ENCODE measurements at places on chromosomes 6 and 20.

DNA sequence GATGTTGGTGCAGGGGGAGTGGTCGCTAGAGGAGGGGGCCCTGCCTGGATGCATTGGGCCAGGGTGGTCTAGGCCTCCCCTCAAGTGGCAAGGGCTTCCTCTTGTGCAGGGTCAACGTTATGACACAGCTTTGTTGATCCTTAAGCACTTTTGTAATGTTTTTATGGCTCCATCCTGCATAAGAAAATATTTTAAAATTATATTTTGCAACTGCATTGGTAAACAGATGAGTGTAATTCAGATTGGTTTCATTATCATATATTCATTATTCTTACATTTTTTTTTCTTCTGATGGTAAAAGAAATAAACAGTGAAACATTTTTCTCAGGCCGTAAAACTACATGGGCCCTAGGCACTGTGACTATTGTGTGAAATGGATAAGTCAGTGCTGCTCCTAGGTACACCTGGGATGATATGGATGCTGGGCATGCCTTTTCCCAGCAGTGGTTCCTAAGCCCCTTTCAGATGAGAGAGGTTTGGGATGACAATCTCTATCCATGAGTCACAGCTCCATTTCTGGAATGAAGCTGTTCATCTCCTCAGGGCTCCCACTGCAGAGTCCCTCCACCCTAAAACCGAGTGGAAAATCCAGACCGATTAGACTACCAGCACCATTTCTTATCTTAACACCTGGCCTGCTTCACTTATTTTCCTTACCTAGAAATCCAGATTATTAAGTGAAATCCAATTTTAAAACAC, 5.8 kb upstream of the SIM1 start:
- DNase-seq, result no peak

GRCh38 chr6:88856566-88856965, 106.9 kb downstream of the RNGTT start:
- DNase-seq, result no peak

GRCh38 chr6:13463941-13464340, 23.5 kb downstream of the GFOD1 start:
- DNase-seq, result no peak

GRCh38 chr20:44384423-44385027, 29.0 kb downstream of the HNF4A start:
- DNase-seq, result peak; percentile 73

DNA sequence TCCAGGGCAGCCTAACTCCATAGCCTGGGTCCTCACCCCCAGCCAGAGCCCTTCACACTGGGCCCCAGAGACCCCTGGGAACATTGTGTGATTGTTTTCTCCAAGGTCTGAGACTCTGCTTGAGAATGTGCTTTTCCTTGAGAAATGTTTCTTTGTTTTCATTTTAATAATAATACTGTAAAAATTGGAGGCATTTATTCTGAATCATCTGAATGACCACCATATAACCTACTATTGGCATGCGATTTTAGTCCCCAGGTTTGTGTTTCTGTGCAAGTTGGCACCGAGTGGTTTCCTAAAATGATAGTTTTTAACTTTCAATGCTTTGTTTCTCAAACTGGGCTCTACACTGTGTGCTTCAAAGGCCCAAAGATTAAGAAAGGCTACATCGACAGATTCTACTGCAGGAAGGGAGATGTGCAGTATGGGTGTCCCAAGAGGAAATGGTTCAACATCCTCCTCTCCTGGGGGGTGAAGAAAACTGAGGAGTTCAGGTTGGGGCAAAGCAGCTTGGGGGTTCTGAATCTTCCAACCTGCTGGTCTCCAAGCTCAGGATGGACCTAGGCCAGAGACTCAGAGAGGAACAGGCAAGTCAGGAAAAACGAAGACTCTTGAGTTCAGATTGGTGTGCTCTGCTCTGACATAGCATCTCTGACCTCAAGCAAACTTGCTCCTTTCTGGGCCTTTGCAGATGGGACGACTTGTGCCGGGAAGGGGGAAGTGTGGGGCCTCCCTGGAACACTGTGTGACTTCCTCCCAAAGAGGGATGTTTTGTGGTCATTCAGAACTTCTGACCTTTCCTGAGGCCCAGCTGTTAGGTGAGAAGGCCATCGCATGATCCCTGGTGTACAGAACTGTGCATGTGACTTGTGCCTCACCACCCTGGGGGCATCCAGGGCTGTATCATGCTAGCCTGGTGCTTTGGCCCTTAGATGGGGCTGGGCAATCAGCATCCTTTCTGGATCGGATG, 31.0 kb downstream of the DAAM2 start:
- no peak for DNase-seq

GRCh38 chr6:109304284-109305015, 77.8 kb downstream of the CD164 start:
- no peak for DNase-seq

- no peak for DNase-seq
Measured at GRCh38 chr20:47768016-47768824, 17.1 kb downstream of the SULF2 start.

DNA sequence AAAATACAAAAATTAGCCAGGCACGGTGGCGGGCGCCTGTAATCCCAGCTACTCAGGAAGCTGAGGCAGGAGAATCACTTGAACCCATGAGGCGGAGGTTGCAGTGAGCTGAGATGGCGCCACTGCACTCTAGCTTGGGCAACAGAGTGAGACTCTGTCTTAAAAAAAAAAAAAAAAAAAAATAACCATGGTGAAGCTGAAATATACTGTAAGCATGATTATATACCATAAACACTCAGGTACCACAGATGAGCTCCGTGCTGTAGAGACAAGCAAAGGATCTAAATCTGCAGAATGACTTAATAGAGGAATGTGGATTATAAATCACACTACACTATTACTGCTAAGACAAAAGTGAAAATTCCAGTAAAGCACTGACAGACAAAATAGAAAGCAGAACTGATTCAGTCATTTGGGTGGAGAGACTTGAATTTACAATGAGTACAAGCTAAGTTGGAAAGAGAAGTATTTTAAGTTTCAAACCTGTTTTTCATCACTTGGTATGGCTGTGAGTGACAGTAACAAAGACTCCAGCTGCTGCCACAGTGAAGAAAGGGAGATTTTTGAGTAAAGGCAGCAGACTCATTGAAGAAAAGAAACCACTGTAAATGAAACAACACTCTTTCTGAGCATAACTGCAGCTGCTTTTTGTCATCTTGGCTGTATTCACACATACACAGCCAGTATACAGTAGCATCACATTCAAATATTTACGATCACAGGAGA, 322.1 kb downstream of the RNGTT start:
- no peak for DNase-seq

- peak; percentile 64 for DNase-seq
Measured at GRCh38 chr20:3843490-3843889, 3.1 kb upstream of the MAVS start.

- DNase-seq, result no peak
Measured at GRCh38 chr20:18688676-18689075, 100.8 kb downstream of the DTD1 start.

- DNase-seq, result no peak
Measured at GRCh38 chr6:23245572-23245971, 676.2 kb downstream of the HDGFL1 start.

GRCh38 chr6:160247457-160247883, 11.2 kb downstream of the SLC22A2 start:
- DNase-seq, result no peak

- DNase-seq, result no peak
Measured at GRCh38 chr6:34586327-34587040, 30.4 kb upstream of the SPDEF start.

GRCh38 chr20:20732641-20733040, 20.2 kb upstream of the RALGAPA2 start:
- no peak for DNase-seq

DNA sequence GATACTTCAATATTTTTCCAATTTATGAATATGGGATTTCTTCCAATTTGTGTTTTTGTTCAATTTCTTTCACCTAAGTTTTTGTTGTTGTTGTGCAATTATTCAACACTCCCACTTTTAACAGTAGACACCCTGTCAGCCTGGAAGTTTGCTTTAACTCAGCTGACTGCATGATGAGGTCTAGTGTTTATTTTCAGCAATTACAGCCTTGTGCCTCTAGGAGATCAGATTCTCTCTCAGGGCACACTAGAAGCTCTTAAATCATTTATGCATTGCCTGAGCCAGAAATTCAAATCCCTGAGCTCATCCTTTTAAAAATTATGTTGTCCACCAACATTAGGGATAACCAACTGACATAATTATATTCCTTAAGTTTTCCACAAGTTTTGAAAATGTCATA, 85.7 kb downstream of the MRAP2 start:
- DNase-seq, result no peak

- no peak for DNase-seq
Measured at GRCh38 chr20:47058236-47058635, 163.6 kb downstream of the EYA2 start.

DNA sequence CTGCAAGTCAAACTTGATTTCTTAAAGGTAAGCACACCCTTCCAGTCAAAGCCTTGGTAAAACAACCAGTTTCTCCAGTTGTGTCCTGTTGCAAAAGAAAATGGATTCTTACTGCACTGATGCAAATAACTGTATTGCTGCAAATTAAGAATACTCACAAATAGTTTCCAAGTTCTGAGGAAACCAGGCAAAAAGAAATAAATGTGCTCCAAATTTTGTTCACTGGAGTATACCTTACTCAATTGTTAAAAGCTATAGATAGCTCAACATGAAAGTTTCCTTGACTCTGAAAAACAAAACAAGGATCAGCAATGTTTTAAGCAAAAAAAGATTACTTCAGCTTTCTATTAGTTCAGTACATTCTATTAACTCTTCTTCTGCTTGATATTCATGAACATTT, 75.2 kb downstream of the SLC16A10 start:
- DNase-seq, result no peak

- DNase-seq, result no peak
Measured at GRCh38 chr6:25257686-25258348, 21.4 kb upstream of the CARMIL1 start.

DNA sequence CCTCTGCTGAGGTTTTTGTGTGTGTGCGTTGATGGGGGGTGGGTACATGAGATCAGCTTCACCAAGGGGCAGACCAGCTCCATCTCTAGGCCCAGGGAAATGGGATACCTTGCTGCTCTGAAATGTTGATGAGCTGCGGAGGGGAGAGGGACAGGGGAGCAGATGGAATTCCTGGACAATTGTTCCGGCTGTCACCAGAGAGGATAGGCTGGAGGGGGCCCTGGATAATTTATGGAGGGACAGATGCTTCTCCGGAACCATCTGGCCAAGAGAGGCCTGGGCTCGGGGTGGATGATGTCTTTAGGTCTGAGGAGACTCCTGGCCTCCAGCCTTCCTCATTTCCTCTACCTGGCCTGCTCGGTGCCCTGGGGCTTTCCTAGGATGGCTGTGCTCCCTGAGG, 1.9 kb upstream of the TJAP1 start:
- no peak for DNase-seq

DNA sequence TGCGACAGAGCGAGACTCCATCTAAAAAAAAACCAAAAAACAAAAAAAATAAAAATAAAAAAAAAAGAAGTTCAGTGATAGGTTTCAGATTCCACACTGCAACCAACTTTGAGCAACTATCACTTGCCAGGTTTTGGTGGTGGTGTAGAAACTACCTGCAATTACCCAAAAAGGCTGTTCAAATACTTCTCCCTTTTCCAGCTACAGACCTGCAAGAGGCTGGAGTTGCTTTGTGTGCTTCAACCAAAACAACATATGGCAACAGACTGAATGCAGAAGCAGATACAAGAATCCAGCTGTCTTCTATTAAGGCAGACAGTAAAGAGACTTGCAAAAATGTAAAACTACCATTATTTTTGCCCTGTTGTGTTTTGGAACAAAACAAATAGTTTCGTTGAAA, 9.3 kb upstream of the BCAS1 start:
- no peak for DNase-seq

GRCh38 chr6:35343092-35343834, 905 bp downstream of the PPARD start:
- no peak for DNase-seq

DNA sequence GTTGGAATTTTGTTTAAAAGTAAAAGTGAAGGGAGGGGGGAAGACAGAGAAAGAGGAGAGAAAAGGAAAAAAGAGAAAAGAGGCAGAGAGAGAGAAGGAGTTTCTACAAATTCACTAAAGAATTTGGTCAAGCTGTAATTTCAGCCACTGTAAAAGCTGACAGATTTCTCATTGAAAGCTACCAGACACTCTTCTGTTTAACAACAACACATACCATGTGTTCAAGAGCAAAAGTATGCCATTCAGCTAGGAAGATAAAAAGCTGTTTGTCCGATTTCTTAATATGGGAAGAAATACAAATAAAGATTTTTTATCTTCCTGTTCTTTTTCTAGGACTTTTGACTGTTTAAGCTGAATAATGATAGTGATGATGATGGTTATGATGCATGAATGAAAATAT, 204.8 kb upstream of the RSPO3 start:
- no peak for DNase-seq

- DNase-seq, result peak; percentile 40
Measured at GRCh38 chr20:49245921-49246740, 26.9 kb downstream of the DDX27 start.

DNA sequence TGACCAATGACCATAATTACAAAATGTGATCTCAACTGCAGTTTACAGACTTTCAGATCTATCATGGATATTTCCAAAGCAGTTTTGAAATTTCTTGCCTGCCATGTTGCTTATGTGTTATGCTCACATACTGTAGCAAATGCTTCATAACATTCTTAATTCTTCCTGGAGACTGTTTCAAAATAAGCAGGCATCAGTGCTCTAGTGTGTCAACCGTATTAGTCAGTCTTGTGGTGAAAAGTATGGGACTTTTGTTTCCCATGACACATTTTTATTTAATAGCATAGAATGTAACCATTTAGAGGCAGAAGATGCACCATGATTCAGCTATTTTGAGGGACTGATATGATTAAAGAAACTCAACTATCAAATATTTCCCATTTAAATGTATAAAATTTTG, 1.7 kb downstream of the POPDC3 start:
- DNase-seq, result no peak

GRCh38 chr6:148448369-148449012, 105.9 kb downstream of the SASH1 start:
- no peak for DNase-seq

GRCh38 chr6:72792692-72793091, 170.8 kb downstream of the KCNQ5 start:
- DNase-seq, result no peak

- DNase-seq, result no peak
Measured at GRCh38 chr6:16400248-16400760, 161.9 kb downstream of the GMPR start.

- DNase-seq, result peak; percentile 97
Measured at GRCh38 chr20:57718490-57719009, 8.7 kb upstream of the PMEPA1 start.

GRCh38 chr6:137226697-137227096, 7.5 kb upstream of the IFNGR1 start:
- DNase-seq, result no peak

- DNase-seq, result no peak
Measured at GRCh38 chr6:36334832-36335459, 1.7 kb downstream of the BNIP5 start.

GRCh38 chr20:45910670-45911485, 1.1 kb downstream of the PLTP start:
- DNase-seq, result peak; percentile 100

- peak; percentile 84 for DNase-seq
Measured at GRCh38 chr20:17636523-17637412, 45.3 kb downstream of the RRBP1 start.

GRCh38 chr20:63502671-63503172, 3.8 kb upstream of the EEF1A2 start:
- DNase-seq, result peak; percentile 19

All from ELF-1 (cell line).